ENCODE measurements at places on chromosomes 6 and 20. TPM values are rescaled to one million over a fixed set of nuclear protein-coding genes. Genes with fewer than 3 reads are reported as not detected.

Gene ZC3H12D
- 2.6 TPM for total RNA-seq

Gene ULBP2
- 2.2 TPM for total RNA-seq

Gene RCAN2
- total RNA-seq: 9.0 TPM

Gene LPA
- total RNA-seq: 0.30 TPM

Gene LGSN
- total RNA-seq: 1.7 TPM

Gene ADAM33
- total RNA-seq: 11.7 TPM

Gene SPATA25
- 1.1 TPM for total RNA-seq

Gene NELFCD
- total RNA-seq: 54.1 TPM

Gene CGA
- not detected for total RNA-seq

Gene HS3ST5
- 0.12 TPM for total RNA-seq

Gene PRKN
- total RNA-seq: 6.1 TPM

Gene MED23
- 28.9 TPM for total RNA-seq

Gene JPH2
- 4.6 TPM for total RNA-seq

Gene TSHZ2
- total RNA-seq: 12.6 TPM

Gene SYNDIG1
- 0.15 TPM for total RNA-seq

Data from lower lobe of right lung (tissue), 2 donors.